Vagina (tissue), 2 donors: ENCODE measurements at places on chromosomes 5 and 9. TPM values are rescaled to one million over a fixed set of nuclear protein-coding genes. Genes with fewer than 3 reads are reported as not detected.

- no peak overlapping the region for H3K4me3 ChIP-seq
- H3K36me3 ChIP-seq = no peaks in the 10 kb centered on the region
- H3K27me3 ChIP-seq = no peaks in the 10 kb centered on the region
- no peak for DNase-seq
- peaks cover 4% of the 10 kb centered on the region for H3K4me1 ChIP-seq
These were observed 36.0 kb upstream of the GOLM1 start for GRCh38 chr9:86135371-86135770.

DNA sequence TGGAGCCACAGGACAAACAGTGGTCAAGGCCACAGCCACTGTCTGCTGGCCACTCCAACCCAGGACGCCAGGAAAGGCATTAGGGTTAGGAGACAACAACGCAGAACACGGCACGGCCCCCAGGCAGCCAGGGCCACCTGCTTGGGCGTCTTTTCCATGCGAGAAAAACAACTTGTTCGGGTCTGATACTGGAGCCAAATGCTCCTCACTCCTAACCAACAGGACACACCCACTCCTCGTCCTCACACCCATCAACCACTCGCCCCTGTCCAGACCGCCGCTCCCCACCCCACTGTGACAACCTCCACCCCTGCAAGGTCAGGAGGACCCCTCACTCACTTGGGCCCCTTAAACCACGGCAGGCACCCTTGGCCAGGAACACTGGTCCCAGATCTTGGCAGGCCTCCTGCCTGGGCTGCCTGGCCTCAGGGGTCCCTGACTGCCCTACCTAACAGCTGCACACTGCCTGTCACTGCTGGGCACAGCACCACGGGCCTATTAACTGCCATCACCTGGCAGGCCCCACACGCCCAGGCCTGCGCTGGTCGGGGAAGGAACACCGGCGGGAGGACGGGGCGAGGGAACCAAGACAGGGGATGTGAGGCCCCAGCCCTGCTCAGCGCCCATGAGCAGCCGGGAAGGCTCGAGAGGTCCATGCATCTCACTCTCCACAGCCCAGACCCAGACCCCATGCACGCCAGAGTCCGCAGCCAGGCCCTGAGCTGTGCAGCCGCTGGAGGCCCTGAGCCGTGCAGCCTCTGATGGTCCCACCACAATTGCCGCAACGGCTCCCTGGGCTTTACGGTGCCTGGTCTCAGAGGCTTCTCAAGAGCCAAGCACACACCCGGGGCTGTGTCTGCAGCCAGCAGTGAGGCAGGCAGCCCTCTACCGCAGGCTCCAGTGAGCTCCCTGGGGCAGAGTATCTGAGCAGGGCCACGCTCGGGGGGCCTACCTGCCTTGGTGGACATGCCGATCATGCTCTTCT, 13.8 kb downstream of the CLPTM1L start:
- H3K4me1 ChIP-seq = peaks cover 8% of the 10 kb centered on the region
- H3K4me3 ChIP-seq = no peak overlapping the region
- H3K36me3 ChIP-seq = no peaks in the 10 kb centered on the region
- no peak overlapping the region for H3K27ac ChIP-seq
- DNase-seq = no peak
- H3K27me3 ChIP-seq = no peaks in the 10 kb centered on the region

LMNB1 gene
- 20.9 TPM for total RNA-seq

ANKRA2 gene
- total RNA-seq = 45.4 TPM

SPAG8 gene
- total RNA-seq = not detected

BARHL1 gene
- total RNA-seq = not detected

DNA sequence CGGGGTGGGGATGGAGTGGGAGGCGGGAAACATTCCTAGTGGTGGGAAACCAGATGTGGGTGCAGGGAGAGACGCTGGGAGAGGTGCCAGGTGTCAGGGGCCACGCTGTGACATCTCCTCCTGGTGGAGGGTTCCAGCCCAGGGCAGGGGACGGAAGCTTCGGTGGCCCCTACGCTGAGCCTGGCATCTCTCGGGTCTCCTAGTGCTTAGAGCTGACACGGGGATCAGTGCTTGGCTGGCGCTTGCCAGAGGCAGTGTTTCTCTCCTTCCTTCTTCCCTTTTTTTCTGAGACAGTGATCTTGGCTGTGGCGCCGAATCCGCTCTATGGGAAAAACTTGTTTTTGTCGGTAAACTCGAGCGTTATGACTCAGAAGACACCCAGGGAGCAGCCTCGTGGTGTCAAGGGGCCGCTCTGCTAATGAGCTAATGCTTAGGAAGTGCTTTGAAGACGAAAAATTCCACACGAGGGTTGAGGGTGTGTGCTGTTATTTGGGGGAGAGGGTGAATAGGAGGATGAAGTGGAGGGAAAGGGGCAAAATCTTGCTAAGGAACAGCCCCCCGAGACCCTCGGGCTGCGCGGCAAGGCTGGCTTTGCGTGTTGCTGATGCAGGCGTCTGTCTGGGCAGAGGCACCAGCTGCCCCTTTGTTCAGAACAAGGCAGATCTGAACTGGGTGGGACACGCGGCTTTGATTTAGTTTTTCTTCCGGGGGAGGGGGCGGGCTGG, 20.4 kb upstream of the IER5L start:
- H3K27me3 ChIP-seq = no peaks in the 10 kb centered on the region
- DNase-seq = no peak
- H3K27ac ChIP-seq = peak overlapping the region; percentile 93
- peaks cover 32% of the 10 kb centered on the region for H3K4me1 ChIP-seq
- peak overlapping the region; percentile 19 for H3K4me3 ChIP-seq

TAF11L10 gene
- not detected for total RNA-seq

DNA sequence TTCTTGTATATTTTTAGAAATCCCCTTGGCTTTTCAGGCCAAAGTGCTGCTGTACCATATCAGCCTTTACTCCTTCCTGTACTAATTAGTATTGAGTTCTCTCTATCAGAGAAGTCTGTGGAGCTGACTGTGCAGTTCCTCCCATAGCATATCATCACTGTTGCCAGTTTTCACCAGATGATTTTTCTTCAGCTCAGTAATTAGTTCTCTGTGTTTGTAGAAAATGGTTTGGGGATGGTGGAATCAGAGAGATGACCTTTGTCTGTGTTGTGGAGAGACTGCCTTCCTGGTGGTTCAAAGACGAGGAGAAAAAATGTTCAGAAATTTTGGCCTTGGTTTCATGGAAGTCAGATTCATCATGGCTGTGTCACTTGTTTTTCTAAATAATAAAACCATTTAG, 227.5 kb upstream of the ACTBL2 start:
- H3K4me3 ChIP-seq = no peak overlapping the region
- DNase-seq = no peak
- H3K27me3 ChIP-seq = no peaks in the 10 kb centered on the region
- no peaks in the 10 kb centered on the region for H3K36me3 ChIP-seq

GRCh38 chr5:53874409-53874808, 314.0 kb downstream of the NDUFS4 start:
- no peak for DNase-seq
- no peak overlapping the region for H3K4me3 ChIP-seq
- H3K27me3 ChIP-seq = no peaks in the 10 kb centered on the region
- no peaks in the 10 kb centered on the region for H3K36me3 ChIP-seq
- H3K4me1 ChIP-seq = no peaks in the 10 kb centered on the region
- no peak overlapping the region for H3K27ac ChIP-seq

- H3K27me3 ChIP-seq = no peaks in the 10 kb centered on the region
- no peak overlapping the region for H3K27ac ChIP-seq
- H3K4me3 ChIP-seq = no peak overlapping the region
- H3K4me1 ChIP-seq = peaks cover 25% of the 10 kb centered on the region
These were observed 1.4 kb downstream of the KIF20A start for GRCh38 chr5:138180183-138180782.

CKMT2 gene
- 3.4 TPM for total RNA-seq

UGCG gene
- total RNA-seq = 33.1 TPM

DNA sequence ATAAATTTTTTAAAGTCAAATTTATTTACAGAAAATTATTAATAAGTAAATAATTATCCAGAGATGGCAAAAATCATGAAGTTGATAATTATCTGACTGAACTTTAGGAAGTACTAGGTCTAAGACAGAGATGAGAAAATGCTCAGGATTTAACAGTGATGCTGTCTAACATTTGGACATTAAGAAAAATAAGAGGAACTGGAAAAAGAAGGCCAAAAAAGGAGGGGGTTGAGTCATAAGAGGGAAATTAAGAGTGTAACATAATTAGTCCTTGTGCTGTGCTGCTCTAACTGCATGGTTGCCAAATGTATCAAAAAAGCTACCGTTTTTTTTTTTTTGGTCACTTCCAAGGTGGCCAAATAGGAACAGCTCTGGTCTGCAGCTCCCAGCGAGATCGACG, 35.4 kb upstream of the TUT7 start:
- H3K36me3 ChIP-seq = no peaks in the 10 kb centered on the region
- H3K4me3 ChIP-seq = no peak overlapping the region
- no peak for DNase-seq
- H3K27me3 ChIP-seq = no peaks in the 10 kb centered on the region
- H3K4me1 ChIP-seq = no peaks in the 10 kb centered on the region
- H3K27ac ChIP-seq = no peak overlapping the region
